ENCODE measurements at places on chromosomes 3 and 15.
A peak's percentile ranks its signal among the peaks of the same experiment; 100 is the strongest.

GRCh38 chr3:70076396-70076795, 76.9 kb downstream of the SAMMSON start:
- DNase-seq = no peak

GRCh38 chr15:52808996-52809395, 18.9 kb upstream of the ONECUT1 start:
- no peak for DNase-seq

GRCh38 chr15:92883163-92883875, 16.8 kb upstream of the CHD2 start:
- no peak for DNase-seq

GRCh38 chr3:153835540-153835939, 285.6 kb upstream of the ARHGEF26 start:
- no peak for DNase-seq

- DNase-seq = no peak
Measured at GRCh38 chr3:186786922-186787321, 3.5 kb downstream of the EIF4A2 start.

- DNase-seq = peak; percentile 35
Measured at GRCh38 chr3:184261270-184261853, at the start of gene CAMK2N2. CAMK2N2 (minus strand) TSS chr3:184261553; CDS start chr3:184261285, 268 bp downstream.

GRCh38 chr3:192818126-192818525, 90.8 kb upstream of the FGF12 start:
- DNase-seq = no peak

- no peak for DNase-seq
Measured at GRCh38 chr15:27399241-27399640, 428.3 kb downstream of the GABRG3 start.

DNA sequence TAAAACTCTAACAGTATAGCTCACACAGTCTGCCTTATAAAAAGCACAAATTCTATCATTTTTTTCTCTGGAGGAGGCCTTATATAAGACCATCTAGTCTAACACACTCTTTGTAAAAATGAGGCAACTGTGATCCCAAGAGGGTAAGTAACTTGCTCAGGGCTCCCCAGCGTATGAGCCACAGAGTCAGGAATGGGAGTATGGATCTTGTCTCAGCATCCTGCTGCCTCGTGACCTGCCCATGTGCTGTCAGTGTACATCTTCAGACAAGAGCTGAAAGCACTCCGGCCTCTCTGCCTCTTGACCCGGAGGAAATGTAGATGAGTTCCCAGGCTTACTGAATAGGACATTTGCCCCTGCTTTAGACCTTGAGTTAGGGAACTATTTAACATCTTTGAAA, 28.4 kb upstream of the MEF2A start:
- DNase-seq = peak; percentile 4

- no peak for DNase-seq
Measured at GRCh38 chr3:32848215-32848614, 30.4 kb downstream of the TRIM71 start.

DNA sequence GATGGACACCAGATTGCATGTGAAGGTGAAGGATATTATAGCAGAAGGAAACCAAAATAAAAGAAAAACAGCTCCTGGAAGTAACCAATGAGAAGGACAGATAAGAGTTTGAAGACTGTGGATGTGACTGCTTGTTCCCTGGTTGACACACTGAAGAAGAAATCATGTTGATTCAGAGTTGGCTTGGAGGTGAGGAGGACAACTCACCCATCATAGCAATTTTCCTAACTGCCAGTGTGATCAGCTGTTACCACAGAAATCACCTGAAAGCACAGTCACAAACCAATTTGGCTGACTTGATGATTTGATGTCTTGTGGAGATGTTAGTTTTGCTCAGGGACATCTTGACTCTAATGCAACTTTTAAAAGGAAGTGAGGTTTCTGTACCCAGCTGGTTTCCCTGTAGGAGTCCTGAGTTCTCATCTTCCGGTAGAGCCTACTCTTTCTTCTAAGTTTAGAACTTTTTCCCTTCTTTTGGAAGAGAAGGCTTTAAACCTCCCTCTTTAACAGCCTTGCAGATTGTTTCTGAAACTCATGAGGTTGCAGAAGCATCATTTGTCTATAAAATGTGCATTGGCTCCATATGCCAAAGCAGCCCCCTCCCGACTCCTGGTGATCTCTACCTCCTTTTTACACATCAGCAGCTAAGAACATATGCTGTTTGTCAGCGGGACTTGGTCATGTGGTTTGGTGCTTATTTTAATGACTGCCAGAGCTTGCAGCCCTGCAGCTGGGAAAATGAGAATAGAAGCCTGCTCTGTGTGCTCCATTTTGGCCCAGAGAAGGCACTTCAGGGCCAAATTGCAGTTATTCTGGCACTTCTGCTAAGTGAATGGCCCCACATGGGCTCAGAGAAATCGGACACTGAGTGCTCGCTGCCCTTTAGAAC, 10.3 kb downstream of the ATG7 start:
- DNase-seq = peak; percentile 45

- DNase-seq = no peak
Measured at GRCh38 chr3:179743913-179744312, 91.1 kb downstream of the USP13 start.

DNA sequence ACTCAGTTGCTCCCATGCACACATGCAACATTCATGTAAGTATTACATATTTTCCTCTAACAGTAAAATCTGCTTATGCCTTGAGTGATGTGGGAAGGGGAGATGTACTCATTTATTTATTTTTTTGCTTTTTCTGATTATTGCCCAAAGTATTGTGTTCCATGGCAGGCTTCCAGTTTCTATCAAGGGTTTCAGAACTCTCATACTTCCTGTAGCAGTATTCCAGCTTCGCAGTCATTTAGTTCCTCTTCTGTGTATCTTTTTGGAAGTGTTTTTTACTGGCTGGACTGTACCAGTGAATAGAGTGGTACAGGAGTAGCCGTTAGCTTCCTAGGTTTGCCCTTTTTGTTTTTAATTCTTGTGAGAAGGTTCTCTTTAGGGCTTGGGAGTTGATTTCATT, 26.9 kb downstream of the RAB11A start:
- DNase-seq = no peak

DNA sequence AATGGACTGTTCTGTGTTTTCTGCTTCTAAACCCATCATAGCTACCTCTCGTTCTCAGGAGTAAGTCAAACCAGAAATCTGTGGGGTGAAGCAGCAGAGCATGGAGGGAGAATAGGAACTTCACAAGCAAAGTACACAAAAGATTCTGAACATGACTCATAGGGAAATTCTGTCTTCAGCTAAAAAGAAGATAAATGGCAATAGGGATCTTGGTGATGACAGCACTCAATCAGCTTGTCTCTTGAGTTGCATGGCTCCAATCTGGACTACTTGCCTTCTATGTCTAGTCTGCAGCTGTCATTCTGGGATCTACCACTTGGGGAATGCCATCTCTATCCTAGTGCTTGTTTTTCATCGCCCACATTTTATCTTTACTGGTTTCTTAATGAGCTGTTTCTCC, 13.5 kb upstream of the GRAMD1C start:
- peak; percentile 65 for DNase-seq

DNA sequence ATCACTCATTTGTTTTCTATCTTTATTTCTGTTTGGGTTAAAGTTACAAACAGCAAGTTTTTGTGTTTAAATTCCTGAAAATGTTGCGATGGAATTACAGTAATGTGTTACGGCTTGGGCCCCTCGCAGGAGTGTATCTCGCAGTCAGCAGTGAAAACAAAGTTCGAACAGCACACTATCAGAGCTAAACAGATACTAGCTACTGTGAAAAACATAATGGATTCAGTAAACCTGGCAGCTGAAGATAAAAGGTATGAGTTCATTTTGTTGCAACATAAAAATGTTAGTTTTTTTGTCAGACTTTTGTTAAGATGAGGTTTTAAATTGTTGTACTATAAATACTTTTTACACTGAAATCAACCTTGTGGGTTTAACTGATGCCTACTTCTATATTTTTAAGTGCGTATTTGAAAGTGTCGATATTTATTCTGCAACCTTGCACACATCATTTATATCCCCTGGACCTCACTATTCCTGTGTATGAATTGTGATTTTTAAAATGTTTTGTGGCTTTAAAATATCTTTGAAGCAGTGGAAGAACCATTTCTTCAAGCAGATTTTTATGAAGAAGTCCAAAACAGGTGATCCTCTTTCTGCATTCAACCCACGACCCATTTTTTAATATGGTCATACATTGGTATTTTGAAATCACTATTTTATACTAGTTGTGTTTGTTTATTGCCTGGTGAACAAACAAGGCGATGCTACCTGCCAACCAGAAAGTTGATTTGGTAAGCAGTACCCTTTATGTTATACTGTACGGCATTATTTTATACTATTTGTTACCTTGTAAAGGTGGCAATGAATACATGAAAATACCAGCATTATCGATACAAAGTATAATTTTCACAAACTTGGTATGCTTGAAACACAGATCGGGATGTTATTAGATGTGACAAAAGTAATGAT, 27.8 kb downstream of the MFN1 start:
- no peak for DNase-seq

- DNase-seq = no peak
Measured at GRCh38 chr15:67559158-67559557, 16.7 kb downstream of the MAP2K5 start.

DNA sequence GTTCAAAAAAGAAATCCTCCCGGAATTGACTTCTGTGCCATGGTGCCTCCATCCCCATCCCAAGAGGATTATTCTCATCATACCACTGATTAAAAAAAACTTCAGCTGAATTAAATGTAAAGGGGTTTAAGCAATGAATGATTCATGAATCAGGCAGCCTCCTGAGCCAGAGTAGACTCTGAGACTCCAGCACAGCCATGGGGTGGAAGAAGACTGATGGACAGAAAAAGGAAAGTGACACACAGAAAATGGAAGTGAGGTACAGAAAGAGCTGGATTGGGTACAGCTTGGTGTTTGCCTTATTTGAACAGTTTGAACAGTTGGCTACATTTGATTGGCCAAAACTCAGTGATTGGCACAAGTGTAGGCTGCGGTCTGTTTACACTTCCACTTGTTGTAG, 224.8 kb upstream of the ATP10A start:
- DNase-seq = peak; percentile 80

DNA sequence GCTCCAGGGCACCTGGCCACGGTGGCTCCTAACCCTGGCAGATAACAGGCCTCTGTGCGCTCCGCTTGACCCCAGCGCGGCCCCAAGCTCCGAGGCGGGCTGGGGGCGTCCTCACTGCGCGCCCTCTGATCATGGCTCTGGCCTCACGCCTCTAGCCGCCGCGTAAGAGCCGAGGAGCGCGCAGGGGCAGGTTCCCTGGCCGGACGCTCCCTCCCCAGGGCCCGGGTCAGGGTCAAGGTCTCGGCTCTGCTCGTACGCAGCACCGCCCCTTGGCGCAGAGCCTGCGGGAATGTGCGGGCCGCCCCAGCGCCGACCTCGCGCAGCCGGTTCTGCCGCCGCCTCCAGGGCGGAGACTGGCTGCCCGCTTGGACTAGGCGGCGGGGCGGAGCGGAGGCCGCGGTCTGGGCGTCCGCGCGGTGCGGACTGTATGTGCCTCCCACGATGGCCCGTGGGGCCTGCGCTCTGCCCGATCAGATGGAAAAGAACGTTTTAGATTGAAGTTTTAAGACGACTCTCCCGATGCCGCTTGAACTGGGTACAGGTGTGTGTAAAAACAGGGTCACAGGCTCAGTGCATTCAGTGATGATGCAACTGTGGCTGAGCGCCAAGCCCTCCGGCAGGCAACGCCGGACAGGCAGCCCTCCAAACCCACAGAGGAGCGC, 40.8 kb downstream of the CHST14 start:
- DNase-seq = no peak

DNA sequence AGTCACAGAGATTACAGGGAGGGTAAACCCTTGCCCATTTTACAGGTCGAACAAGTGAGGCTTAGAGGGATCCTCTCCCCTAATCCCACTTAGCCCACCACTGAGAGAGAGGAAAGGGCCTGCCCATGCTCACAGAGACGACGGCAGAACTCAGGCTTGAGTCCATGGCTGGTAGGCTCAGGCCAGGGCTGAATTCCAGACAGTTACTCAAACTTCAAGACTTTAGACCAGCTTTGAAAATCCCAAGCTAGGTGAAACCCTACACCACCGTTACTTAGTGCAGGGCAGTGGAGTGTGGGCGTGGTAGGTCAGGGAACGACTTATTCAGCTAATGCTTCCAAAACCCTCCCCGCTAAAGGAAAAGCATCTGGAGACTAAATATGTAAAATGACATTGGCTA, 16.4 kb downstream of the GRIP2 start:
- DNase-seq = no peak

DNA sequence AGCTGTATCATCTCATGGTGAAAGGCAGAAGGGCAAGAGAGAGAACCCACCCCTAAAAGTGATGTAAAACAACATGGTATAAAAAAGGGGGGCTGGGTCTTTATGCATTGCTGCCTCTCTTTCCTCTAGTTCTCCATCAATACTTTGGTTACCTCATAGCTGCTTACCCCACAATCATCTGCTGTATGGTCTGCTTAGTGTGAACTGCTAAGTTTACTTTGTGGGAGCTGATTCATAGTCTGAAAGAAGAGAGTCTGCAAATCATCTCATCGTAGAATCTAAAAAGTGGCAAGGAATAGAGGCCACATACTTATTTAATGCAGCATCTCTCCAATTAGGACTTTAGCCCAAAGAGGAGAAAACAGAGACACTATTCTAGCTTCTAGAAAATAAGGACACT, 546.8 kb downstream of the GBE1 start:
- DNase-seq = peak; percentile 84

GRCh38 chr3:177640319-177640965, 443.2 kb upstream of the TBL1XR1 start:
- DNase-seq = no peak

GRCh38 chr3:134608023-134608770, 42.6 kb downstream of the KY start:
- no peak for DNase-seq

DNA sequence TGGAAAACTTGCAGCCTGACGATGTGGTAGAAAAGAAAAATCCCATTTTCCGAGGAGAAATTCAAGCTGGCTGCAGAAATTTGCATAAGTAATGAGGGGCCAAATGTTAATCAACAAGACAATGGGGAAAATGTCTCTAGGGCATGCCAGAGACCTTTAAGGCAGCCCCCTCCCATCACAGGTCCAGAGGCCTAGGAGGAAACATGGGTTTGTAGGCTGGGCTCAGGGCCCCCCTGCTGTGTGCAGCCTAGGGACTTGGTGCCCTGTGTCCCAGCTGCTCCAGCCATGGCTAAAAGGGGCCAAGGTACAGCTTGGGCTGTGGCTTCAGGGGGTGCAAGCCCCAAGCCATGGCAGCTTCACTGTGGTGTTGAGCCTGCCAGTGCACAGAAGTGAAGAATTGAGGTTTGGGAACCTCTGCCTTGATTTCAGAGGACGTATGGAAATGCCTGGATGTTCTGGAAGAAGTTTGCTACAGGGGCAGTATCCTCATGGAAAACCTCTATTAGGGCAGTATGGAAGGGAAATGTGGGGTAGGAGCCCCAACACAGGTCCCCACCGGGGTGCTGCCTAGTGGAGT, 75.9 kb upstream of the CADPS start:
- DNase-seq = no peak

DNA sequence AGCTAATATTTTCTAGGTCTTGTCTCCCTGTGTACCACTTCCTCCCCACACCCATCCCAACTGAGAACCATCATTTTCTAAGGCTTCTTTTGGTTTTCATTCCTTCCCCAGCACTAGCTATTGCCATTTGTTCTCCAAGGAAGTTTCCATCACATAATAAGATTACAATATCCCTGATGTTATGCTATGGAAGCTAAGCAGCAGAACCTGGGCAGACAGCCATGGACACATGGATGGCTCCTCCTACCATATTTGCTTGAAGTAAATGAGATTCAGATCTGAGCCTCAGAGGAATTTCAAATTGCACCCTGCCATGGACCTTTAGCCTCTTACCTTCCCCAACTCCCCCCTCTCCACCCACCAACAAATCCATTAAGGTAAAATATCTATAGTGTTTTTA, 31.5 kb downstream of the GASK1A start:
- no peak for DNase-seq
